ENCODE measurements at places on chromosomes 7 and 10.

GRCh38 chr10:96651998-96652431, 65.2 kb upstream of the TM9SF3 start:
- no peak for DNase-seq

DNA sequence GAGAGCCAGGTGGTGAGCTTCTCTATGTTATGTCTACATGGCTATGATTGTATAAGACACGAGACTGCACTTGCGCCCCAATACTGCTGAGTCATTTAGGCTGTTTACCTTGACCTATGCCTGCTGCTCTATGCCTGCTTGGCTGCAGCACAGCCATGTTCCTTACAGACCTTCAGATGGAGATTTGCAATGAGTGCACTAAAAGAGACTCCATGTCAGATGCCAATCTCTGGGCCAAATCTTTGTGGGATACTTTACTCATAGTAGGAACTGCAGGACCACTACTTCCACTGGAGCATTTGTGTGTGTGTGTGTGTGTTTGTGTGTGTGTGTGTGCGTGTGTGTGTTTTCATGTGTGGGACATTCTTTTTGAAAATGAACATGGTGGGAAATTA, 50.0 kb upstream of the KMT2E start:
- DNase-seq = no peak

DNA sequence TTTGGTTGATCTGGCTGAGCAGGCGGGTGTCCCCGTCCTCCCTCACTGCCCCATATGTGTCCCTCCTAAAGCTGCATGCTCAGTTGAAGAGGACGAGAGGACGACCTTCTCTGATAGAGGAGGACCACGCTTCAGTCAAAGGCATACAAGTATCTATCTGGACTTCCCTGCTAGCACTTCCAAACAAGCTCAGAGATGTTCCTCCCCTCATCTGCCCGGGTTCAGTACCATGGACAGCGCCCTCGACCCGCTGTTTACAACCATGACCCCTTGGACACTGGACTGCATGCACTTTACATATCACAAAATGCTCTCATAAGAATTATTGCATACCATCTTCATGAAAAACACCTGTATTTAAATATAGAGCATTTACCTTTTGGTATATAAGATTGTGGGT, 26.9 kb upstream of the TRIM56 start:
- DNase-seq = no peak

- DNase-seq = peak; percentile 89
Observed at GRCh38 chr7:148084138-148084537, 506.4 kb upstream of the C7orf33 start.

GRCh38 chr10:99689461-99689860, 30.2 kb downstream of the ENTPD7 start:
- no peak for DNase-seq

DNA sequence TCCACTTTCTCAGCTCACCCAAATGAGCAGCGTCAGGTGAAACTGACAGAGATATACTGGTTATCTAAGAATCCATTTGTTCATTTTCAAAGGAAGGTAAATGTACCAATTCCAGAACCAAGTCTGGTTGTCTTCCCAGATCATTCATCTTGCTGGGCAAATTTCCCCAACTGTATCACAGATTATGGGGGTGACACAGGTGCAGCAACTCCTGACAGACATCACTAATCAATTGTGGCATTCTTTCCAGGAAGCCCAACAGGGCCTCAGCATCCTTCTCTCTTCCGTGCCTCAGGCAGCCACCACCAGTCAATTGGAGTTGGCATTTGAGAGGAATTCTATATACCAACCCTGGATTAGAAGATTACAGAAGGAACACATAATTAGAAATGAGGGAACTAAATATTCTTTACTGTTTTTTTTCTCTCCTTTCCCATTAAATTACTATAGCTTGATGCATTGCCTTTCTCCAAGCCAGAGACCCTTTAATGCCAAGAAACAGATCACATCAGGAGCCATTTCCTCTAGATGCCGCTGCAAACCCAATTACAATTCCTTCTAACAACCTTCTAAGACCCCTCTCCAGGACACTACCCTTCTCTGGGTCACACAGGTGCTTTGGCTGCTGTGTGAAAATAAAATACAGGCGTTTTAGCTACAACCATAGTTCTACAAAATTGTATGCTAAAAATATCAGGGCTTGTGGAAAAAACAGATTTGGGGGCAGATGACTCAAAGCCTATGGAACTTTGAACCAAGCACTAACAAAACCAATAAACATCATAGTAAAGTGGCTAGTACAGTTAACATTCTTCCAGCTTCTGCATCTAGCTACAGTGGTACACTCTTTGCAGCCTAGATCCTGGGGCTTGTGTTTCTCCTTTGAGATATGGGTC, 291.6 kb downstream of the RNLS start:
- no peak for DNase-seq

DNA sequence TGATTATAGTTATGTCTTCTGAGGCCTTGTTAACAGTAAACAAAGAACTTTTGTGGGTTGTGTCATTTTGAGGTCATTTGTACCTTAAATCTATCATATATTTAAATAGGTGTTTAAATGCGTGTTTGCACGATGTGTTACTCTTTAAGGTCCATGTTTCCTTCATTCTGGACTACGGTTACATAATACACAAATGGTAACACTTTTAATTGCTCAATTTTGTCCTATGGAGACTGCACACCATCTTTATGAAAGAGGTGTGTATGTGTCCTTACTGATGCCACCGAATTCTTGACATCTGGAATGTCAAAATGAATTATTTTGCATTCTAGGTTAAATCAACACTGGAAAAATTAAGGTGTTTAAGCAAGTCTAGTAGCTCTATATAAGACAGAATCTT, 1.7 kb downstream of the PALS2 start:
- no peak for DNase-seq

- no peak for DNase-seq
Observed at GRCh38 chr10:74823791-74824183, 2.6 kb upstream of the KAT6B start.

DNA sequence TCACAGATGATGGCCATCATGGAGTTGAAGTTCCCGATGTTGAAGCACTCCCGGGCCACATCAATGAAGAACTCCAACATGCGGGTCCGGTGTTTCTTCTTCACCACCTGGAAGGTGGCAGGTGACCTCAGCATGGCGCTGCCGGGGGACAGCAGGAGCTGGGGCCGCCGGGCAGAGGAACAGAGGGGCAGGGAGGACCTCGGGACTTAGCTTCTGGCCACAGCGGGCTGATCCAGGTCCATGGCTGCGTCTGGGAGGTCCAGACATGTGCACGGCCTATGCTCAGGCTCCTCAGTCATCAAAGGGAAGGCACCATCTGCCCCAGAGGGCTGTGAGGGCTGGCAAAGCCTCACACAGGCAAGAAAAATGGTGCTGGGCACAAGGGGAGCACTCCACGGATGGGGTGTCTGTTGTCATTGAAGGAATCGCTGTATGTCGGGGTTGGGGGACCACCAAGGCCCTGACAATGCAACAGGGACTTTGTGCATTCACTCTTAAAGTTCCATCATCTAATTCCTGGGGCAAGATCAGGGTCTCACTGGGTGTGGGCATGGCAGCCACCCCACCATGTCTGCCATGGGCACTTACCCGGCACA, 60.9 kb downstream of the CSGALNACT2 start:
- DNase-seq = no peak

GRCh38 chr10:115092555-115093285, 445 bp upstream of the ATRNL1 start:
- peak; percentile 63 for DNase-seq

DNA sequence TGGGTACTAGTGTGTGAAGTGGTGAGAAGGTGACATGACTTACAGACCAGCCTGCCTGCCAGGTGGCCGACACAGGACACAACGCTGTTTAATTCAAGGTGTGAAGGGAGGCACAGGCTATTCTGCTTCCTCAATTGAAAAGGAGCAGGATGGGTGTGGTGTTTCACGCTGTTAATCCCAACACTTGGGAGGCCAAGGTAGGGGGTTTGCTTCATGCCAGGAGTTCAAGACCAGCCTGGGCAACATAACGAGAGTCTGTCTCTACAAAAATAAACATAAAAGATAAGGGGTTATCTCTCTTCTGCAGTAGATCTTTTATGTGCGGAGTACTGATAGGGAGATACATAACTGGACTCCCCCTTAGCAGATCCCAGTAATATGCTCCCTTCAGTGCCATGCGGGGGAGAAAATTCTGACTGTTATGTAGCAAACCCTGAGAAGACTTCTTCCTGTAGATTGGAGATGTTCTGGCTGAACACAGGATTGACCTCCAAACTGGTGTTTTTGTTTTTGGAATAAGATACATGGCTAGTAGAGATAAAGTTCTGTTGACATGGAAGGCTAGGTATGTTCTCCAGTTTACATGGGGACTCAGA, 63.2 kb downstream of the CCNY start:
- DNase-seq = no peak

- DNase-seq = no peak
Observed at GRCh38 chr7:128738570-128739047, 550 bp upstream of the CALU start.

DNA sequence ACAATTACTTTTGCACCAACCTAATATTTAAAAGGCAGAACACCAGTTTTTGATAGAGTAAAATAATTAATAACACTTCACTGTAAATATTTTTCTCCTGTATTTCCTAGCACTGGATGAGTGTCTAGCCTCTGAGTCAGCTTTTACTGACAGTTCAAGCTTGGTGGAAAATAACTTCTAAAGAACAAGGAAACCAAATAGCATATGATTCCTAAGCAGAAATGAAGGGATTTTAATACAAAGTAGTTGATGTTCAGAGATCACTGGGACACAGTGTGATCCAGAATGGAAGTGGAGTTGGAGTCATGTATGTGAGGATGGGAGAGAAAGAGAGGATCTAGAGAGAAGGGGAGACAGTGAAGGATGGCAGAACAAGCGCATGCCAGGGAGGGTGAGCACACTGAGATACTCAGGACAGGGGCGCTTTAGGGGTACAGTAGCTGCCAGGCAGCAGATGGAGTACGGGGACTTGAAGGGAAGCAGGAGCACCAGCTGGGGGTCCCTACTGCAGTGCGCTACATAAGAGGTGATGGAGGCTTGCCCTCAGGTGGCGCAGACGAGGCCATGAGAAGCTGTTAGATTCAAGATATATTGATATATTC, 117.9 kb upstream of the KLF6 start:
- no peak for DNase-seq

DNA sequence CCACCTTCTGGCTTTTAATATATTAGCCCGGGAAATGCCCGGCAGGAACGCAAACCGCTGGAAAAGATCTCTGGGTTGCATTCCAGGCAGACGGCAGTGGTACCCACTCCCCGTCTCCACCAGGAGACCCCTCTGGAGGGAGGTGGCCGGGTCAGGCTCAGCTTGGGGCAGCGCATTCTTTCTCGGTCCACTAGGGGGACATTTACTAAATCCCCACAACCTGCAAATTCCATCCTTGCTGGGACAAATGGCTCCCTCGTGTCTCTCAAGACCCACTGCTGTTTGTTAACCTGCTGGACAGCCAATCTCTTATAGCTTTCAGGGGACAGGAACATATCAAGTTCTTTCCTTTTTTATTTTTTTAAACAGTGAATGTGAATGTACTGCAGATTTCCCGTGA, 45.8 kb upstream of the CARD11 start:
- no peak for DNase-seq

Data from NCI-H1092 treated with DMSO at 0.1 percent for 48 hours (cell line).